Posterior cingulate gyrus (tissue), 11 donors: ENCODE measurements at places on chromosomes 12 and 14.

- DNase-seq, result no peak
Observed at GRCh38 chr14:22410497-22410896, 178.5 kb downstream of the DAD1 start.

DNA sequence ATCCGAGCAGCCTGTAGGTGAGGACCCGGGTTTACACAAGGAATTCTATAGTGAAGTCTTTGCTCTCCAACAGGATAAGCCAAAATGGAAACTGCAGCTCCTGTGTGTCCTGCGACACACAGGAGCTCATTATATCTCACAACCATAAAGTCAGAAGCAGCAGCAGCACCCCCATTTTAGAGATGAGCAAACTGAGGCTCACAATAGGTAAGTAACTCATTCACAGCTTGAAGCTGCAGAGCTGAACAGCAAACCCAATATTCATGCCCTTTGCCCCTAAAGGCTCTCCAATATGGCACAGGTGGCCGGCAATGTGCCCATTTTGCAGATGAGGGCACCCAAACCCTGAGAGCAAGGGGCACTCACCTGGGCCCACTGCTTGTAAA is 4.6 kb downstream of the NCOR2 start:
- DNase-seq, result no peak

GRCh38 chr14:97854918-97855317 is 1057.7 kb downstream of the VRK1 start:
- no peak for DNase-seq

DNA sequence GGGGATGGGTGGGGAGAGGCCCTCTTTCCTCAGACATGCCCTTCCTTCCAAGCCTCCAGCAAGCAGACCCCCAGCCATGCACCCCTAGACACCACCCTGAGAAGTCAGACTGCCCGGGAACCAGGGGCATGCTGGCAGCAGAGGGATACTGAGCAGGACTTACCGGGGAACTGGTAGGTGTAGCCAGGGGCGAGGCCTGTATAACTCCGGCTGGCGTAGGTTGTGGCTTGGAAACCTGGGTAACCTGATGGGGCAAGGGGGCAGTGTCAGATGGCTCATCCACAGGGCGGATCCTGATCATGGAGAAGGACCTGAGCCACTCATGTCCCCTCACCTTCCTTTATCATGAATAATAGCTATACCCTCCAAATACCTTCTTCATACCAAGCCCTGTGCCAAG is 15.8 kb downstream of the MSI1 start:
- DNase-seq, result peak; percentile 17

GRCh38 chr14:35287431-35288013 is 4.7 kb upstream of the PSMA6 start:
- no peak for DNase-seq

GRCh38 chr12:32139064-32139421 is 32.4 kb downstream of the BICD1 start:
- DNase-seq, result no peak

GRCh38 chr12:58026897-58027891 is 85.8 kb downstream of the ATP23 start:
- DNase-seq, result no peak

- no peak for DNase-seq
Observed at GRCh38 chr12:13120413-13120812, 16.9 kb upstream of the GSG1 start.

- peak; percentile 40 for DNase-seq
Observed at GRCh38 chr12:6827982-6828780, at the start of gene P3H3. Gene P3H3, plus strand, starts transcription at chr12:6828407. Its CDS starts 34 bp downstream, at chr12:6828441.

- no peak for DNase-seq
Observed at GRCh38 chr12:32252199-32253073, 145.8 kb downstream of the BICD1 start.

DNA sequence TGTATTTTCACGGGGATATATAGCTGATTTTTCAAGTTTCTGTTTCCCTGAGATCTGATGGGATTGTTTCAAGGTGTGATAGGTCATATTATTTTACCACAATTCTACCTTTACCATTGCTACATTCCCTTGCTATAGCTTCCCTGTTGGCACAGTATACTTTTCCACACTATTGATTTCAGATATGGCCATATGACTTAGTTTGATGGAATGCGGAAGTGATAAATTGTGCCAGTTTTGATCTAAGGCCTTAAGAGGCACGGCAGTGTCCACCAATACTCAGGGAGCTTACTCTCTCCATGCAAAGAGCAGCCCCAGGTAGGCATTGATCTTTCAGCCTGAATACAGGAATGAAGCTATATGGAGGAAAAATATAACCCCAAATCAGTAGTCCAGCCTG is 315.7 kb downstream of the SLC16A7 start:
- no peak for DNase-seq

- DNase-seq, result no peak
Observed at GRCh38 chr12:30896461-30896860, 30.1 kb upstream of the TSPAN11 start.

GRCh38 chr12:51591016-51591901 is at the start of gene SCN8A:
Gene SCN8A, plus strand, starts transcription at chr12:51591233. Its CDS starts 71,585 bp downstream, at chr12:51662818.
- DNase-seq, result peak; percentile 61

DNA sequence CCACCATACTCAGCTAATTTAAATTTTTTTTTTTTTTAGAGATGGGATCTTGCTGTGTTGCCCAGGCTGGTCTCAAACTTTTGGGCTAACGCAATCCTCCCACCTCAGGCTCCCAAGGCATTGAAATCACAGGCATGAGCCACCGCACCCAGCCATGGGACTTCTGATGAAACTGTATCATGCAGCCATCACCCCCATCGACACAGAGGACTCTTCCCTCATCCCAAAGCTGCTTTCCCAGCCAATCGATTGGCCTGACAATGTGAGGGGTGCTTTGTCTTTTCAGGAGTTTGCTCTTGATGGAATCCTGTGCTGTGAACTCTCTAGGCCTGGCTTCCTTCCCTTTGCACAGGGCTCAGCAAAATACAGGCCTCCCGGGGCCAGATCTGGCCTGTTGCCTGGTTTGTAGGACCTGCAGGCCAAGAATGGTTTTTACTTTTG is 59.6 kb upstream of the NCOR2 start:
- no peak for DNase-seq

GRCh38 chr12:55629058-55629841 is 7.4 kb upstream of the OR10P1 start:
- no peak for DNase-seq

DNA sequence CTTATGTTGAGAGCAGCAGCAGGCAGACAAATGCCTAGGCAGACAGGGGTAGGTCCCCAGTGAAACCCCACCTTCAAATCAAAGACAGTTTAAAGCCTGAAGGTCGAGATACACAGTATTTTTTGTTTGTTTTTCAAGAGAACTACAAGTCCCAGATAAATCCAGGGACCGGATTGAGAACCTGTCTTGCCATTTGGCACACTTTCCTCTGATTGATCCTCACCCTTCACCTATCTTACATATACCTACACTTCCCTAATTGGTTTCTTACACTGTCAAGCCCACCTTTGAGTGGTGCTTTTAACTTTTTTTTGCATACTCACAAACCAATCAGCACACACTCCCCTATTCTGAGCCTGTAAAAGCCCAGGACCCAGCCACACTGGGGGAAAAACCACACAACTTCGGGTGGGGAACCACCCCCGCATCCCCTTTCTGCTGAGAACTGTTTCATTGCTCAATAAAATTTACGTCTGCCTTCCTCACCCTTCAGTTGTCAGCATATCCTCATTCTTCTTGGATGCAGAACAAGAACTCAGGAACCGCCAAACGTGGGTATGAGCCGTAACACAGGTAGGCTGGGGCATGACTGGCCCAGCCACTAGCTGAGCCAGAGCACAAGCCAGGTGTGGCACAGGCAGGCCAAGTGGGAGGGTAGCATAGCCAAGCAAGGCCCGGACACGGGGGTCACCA is 11.1 kb downstream of the DICER1 start:
- DNase-seq, result no peak

DNA sequence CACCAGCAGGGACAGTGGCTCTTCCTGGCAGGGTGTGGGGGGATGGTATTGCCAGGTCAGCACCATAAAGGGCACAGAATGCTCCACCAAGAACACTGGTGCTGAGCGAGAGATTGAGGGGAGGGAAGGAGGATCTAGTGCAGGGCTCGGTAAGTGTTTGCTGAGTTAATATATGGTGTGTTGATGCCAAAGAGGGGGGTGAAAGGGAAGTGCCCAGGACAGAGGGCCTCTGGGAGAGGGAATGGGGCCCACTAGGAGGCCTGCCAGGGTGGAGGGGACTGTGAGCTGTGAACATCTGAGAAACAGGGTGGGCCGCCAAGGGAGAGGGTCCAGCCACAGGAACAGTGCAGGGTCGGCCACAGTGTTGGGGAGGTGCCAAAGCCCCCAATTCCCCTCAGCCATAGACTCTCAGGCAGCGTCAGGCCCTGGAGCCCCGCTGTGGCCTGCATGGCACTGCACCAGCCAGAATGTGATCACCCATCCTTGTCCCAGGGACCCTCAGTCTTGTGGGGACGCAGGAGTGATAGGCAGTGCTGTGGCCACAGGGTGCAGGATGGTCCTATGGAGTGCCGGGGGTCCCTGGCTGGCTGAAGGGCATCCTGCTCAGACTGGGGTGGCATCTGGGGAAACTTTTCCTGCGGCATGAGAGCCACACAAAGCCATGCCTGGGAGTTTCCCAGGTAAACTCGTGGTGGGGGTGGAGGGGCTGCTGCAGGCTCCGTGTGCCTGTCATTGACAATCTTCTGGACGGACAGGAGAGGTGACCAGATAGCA is 11.9 kb downstream of the RIN3 start:
- peak; percentile 64 for DNase-seq

DNA sequence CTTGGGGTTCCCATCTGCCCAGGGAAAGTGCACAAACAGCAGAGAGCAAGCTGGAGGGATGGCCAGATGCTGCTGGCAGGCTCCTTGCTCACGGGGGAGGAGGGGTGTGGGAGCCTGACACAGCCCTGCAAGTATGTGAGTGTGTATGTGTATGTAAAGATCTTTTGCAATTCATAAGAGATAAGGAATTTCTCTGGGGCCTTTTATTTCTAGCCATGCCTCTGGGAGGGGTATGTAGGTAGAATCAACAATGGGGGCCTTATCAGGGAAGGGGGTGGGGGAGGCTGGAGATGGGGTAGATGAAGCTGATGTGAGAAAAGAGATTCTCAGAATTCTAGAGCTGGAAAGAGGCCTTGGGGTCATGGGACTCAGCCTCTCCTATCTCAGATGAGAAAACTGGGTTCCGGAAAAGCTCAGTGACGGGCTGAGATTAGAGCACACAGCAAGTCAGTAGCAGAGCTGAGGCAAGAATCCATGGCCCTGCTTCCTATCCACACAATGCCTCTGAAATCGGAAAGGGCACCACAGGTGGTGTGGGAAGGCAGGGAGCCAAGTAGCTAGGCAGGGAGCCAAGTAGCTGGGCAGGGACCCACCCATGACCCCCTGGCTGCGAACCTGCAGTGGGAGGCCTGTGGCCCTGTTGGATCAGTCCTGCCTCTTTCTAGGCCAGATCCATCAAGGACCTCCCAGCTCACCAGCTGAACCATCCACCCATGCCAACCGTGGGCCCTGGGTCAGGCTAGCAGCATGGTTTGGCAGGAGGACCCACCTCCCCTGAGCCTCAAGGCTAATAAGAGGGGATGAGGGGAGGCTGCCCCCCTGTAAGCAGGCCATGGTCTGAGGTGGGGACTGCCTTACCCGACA is 54.7 kb downstream of the PLEKHG3 start:
- peak; percentile 31 for DNase-seq

DNA sequence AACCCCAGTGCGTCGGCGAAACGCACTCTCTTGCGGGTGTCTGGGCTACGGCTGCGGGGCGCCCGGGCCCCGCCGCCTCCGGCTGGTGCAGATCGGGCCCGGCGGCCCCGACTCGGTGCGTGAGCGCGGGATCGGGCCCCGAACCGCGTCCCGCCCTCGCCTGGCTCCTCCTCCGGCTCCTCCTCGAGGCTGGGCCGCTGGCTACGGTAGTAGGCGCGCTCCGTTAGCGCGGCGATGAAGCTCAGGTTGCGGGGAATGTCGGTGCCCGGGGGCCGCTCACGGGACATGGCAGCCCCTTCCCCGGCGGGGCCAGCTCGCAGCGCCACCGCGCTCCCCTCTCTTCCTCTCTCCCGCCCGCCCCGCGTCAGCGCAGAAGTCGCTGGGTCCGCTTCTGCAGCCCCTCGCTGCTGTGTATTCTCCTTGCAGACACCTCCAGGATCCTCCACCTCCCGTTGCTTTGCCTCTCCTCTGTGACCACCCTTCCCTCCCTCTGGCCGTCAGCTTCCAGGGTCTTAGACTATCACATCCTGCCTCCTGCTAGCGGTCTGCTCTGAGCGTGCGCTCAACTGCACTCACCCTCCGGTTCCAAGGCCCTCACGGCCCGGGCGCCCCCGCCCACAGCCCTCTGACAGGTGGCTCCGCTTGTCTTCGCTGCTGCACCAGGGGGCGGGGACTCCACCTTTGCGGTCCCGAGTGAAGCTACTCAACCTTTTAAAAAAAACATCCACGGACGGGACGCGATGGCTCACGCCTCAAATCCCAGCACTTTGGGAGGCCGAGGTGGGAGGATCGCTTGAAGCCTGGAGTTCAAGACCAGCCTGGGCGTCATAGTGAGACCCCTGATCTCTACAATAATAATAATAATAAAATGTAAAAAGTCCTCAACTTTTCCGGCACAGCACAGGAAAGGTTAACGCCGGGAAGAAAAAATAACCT is at the start of gene PPP1R3E:
Gene PPP1R3E, minus strand, starts transcription at position 570 of the 936 bp plus-strand sequence. Its CDS starts 283 bp downstream, at position 287.
- DNase-seq, result peak; percentile 69

- DNase-seq, result no peak
Observed at GRCh38 chr12:111846016-111846415, 4.0 kb downstream of the MAPKAPK5 start.

DNA sequence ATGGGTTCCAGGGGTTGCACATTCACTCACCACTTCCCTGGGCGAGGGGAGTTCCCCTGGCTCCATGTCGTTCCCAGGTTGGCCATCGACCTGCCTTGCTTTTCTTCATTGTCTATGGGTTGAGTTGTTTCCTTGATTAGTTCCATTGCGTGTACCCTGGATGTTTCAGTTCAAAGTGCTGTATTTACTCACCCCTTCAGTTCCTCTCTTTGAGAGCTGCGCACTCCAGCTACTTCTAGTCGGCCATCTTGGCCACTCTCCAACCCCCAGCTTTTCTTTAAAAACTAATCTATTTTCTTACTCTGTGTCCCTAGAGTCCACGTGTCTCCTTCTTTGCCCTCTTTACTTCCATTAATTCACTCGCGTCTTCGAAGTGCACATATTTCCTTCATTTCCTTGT is 11.7 kb downstream of the CLEC2A start:
- DNase-seq, result no peak

- DNase-seq, result no peak
Observed at GRCh38 chr12:25155022-25155576, 39.9 kb downstream of the DNAI7 start.

GRCh38 chr14:61625165-61625564 is 70.1 kb upstream of the HIF1A start:
- DNase-seq, result no peak

- DNase-seq, result no peak
Observed at GRCh38 chr14:68376067-68376779, 416.6 kb downstream of the ZFP36L1 start.

GRCh38 chr14:88823968-88824313 is 510 bp upstream of the TTC8 start:
- DNase-seq, result no peak

GRCh38 chr12:132617822-132618682 is 524 bp upstream of the P2RX2 start:
- no peak for DNase-seq
